ENCODE measurements at places on chromosomes 4 and X. TPM values are rescaled to one million over a fixed set of nuclear protein-coding genes. Genes with fewer than 3 reads are reported as not detected.

Gene LNX1
- total RNA-seq, result 2.4 TPM

Gene CXorf49
- not detected for total RNA-seq

DNA sequence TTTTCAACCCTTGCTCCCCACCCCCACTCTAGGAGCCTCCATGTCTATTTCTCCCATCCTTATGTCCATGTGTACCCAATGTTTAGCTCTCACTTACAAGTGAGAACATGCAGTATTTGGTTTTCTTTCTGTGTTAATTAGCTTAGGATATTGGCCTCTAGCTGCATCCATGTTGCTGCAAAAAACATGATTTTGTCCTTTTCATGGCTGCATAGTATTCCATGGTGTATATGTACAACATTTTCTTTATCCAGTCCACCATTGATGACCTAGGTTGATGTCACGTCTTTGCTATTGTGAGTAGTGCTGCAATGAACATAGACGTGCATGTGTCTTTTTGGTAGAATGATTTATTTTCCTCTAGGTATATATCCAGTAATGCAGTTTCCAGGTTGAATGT is 472.8 kb downstream of the ZNF674 start:
- no peaks in the 10 kb centered on the region for H3K36me3 ChIP-seq
- H3K27ac ChIP-seq, result no peak overlapping the region
- no peak for DNase-seq
- H3K4me3 ChIP-seq, result no peak overlapping the region
- no peaks in the 10 kb centered on the region for H3K27me3 ChIP-seq

- H3K4me3 ChIP-seq, result no peak overlapping the region
- H3K36me3 ChIP-seq, result no peaks in the 10 kb centered on the region
- H3K4me1 ChIP-seq, result no peaks in the 10 kb centered on the region
These were observed 20.0 kb downstream of the NDP start for GRCh38 chrX:43953218-43953617.

Gene TIGD4
- total RNA-seq, result 4.4 TPM

- no peak overlapping the region for H3K27ac ChIP-seq
- H3K36me3 ChIP-seq, result no peaks in the 10 kb centered on the region
- no peaks in the 10 kb centered on the region for H3K27me3 ChIP-seq
- no peak overlapping the region for H3K4me3 ChIP-seq
These were observed 30.8 kb downstream of the RASL11B start for GRCh38 chr4:52892880-52893279.

DNA sequence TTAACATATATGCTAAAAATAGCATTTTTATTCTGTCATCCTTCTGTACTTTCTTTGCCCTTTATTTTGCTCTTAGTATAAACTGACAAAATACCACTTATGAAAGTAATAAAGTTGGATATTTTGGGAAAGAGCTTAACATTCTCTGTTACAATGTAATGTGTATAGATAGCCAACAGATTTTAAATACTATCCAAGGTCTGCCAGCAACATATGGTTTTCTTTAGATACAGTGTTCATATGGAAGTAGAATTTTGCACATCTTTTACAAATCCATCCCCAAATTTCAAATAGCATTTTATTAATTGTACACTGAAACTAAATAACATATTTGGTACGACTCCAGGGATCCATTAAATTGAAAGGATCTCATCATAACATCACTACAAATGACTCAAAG is 268.6 kb upstream of the PCDH18 start:
- peak overlapping the region; percentile 56 for H3K27ac ChIP-seq
- no peaks in the 10 kb centered on the region for H3K4me1 ChIP-seq
- H3K36me3 ChIP-seq, result no peaks in the 10 kb centered on the region
- no peak overlapping the region for H3K4me3 ChIP-seq
- no peaks in the 10 kb centered on the region for H3K27me3 ChIP-seq

Gene ITIH6
- 0.22 TPM for total RNA-seq

Gene TMPRSS11D
- total RNA-seq, result not detected

GRCh38 chrX:105653891-105654290 is 168.4 kb upstream of the NRK start:
- H3K27ac ChIP-seq, result no peak overlapping the region
- H3K4me1 ChIP-seq, result no peaks in the 10 kb centered on the region
- no peaks in the 10 kb centered on the region for H3K27me3 ChIP-seq
- H3K36me3 ChIP-seq, result no peaks in the 10 kb centered on the region
- H3K4me3 ChIP-seq, result no peak overlapping the region
- no peak for DNase-seq

GRCh38 chrX:150704030-150704613 is 10.9 kb downstream of the MTMR1 start:
- no peak for DNase-seq
- H3K27ac ChIP-seq, result no peak overlapping the region
- no peaks in the 10 kb centered on the region for H3K4me1 ChIP-seq
- peaks cover 2% of the 10 kb centered on the region for H3K27me3 ChIP-seq
- H3K4me3 ChIP-seq, result no peak overlapping the region

Gene TENM3
- total RNA-seq, result 32.9 TPM

- peaks cover 2% of the 10 kb centered on the region for H3K27me3 ChIP-seq
- DNase-seq, result no peak
- H3K27ac ChIP-seq, result no peak overlapping the region
- H3K4me1 ChIP-seq, result no peaks in the 10 kb centered on the region
- no peaks in the 10 kb centered on the region for H3K36me3 ChIP-seq
These were observed 98.0 kb downstream of the RRAGB start for GRCh38 chrX:55815546-55815945.

DNA sequence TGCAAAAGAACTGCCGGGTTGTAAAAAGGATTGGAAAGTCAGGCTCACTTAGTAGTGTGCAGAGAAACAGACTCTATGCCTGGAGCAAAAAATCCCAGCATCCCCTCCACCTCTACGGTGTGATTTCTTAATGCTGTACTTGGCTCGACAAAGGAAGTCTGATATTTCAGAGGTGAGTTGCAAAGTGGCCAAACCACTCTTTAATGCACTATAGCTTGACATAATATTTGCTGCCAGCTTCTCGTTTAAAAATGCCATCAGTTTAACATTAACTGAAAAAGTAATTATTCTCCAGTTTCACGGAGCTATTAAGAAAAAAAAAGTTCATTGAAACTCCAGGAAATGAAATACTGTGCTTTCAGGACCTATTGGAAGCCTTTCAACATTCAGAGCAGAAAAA is 448.3 kb upstream of the ZFP42 start:
- peak; percentile 86 for DNase-seq
- H3K36me3 ChIP-seq, result no peaks in the 10 kb centered on the region
- no peaks in the 10 kb centered on the region for H3K27me3 ChIP-seq
- no peaks in the 10 kb centered on the region for H3K4me1 ChIP-seq
- no peak overlapping the region for H3K4me3 ChIP-seq

GRCh38 chr4:163666332-163666873 is 171.9 kb downstream of the TMA16 start:
- H3K4me1 ChIP-seq, result no peaks in the 10 kb centered on the region
- H3K36me3 ChIP-seq, result no peaks in the 10 kb centered on the region
- DNase-seq, result peak; percentile 18
- H3K4me3 ChIP-seq, result no peak overlapping the region

Gene PDZD4
- total RNA-seq, result 1.6 TPM

DNA sequence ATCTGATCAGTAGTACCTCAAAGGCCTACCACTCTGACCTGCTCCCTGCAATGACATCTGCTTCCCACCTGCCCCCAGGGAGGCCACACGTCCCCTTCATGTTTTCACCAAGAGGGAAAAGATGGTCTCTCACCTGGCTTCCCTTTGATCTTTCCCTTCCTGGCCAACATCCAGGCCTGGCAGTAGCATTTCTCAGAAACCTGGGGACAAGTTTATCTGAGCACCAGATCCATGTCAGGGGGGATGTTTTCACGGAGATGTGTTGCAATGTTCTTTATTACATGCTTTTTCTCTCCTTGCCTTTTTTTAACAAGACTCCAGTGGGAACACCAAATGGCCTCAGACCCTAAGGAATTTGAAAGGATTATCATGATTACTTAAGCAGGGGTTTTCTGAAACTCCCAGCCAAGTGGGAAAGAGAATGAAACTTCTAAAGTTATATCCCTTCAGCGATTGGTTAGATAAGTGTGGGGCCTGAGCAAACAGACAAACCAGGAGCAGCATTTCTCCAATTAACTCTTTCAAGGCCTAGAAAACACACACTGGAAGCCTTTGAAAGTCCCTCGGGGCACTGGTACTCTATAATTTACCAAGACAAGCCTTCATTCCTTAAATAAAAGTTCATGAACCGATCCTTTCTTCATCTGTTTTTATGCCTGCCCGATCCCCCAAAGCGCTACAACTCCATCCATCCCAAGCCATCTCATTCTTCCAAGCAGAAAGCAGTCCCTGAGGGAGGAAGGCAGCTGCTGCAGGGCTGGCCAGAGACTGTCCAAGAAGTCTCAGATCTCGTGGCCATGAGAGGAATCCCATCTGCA is 94.1 kb downstream of the BCOR start:
- peaks cover 54% of the 10 kb centered on the region for H3K4me1 ChIP-seq
- no peak overlapping the region for H3K27ac ChIP-seq
- no peak overlapping the region for H3K4me3 ChIP-seq
- peaks cover 58% of the 10 kb centered on the region for H3K27me3 ChIP-seq
- H3K36me3 ChIP-seq, result no peaks in the 10 kb centered on the region

GRCh38 chr4:184805462-184806228 is 20.1 kb downstream of the ACSL1 start:
- DNase-seq, result peak; percentile 71
- H3K27me3 ChIP-seq, result no peaks in the 10 kb centered on the region
- H3K4me1 ChIP-seq, result peaks cover 44% of the 10 kb centered on the region
- no peak overlapping the region for H3K4me3 ChIP-seq
- peak overlapping the region; percentile 47 for H3K27ac ChIP-seq

Gene CXCL11
- not detected for total RNA-seq

DNA sequence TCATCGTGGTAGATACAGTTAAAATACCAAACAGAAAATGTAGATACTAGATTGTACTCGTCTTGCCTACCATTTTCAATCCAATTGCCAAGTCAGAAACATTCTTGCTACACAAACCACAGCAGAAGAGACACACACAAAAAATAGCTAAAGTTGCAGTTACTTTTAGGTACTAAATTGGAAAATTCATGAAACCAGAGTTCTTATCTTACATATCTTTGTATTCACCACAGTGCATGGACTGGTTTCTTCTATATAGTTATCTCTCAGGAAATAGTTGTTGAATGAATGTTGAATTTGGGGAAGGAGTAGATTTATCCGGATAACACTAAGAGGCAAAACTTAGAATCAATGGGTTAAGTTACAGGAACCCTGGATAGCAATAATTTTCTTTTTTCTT is 14.2 kb downstream of the COL4A5 start:
- H3K4me3 ChIP-seq, result no peak overlapping the region
- no peak overlapping the region for H3K27ac ChIP-seq
- H3K4me1 ChIP-seq, result no peaks in the 10 kb centered on the region
- peaks cover 2% of the 10 kb centered on the region for H3K27me3 ChIP-seq

DNA sequence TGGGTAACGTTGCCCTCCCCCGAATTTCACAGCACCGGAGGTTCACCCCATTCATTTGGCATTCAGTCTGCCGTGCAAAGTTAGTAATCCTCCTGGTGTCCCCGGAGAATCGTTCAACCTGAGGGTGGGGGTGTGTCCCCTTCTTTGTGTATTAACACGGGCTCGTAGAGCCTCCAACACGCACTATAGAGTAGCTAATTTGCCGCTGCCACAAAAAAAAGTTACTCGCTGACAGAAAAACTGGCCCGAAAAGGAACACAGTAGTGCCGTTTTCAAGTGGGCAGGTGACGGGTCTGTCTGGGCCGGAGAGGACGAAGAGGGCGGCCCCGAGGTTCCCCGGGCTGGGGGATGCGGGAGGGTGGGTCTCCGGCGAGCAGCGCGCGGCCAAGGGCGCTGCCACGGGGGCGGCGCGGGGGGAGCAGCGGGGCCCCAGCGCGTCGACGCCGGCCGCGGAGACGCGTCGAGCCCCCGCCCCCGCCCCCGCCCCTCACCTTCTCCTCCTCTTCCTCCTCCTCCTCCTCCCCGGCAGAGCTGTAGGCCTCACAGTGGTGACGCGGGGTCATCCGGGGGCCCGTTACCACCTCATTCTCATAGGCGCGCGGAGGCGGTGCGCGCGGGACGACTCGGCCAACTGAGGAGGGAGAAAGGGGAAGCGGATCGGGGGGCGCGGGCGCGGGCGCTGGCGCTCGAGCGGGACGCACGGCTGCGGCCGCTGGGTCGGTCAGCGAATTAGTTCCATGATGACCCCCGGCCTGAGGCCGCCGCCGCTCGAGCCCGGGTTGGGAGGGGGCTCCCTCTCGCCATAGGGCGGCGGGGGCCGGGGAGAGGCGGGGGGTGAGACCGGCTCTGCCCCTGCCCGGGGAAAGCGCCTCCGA is 571 bp downstream of the CCNI start:
- H3K4me1 ChIP-seq, result peaks cover 20% of the 10 kb centered on the region
- peak; percentile 93 for DNase-seq
- H3K4me3 ChIP-seq, result peak overlapping the region; percentile 88

Gene SLITRK2
- total RNA-seq, result 0.31 TPM

Gene ARHGAP4
- total RNA-seq, result 15.5 TPM

DNA sequence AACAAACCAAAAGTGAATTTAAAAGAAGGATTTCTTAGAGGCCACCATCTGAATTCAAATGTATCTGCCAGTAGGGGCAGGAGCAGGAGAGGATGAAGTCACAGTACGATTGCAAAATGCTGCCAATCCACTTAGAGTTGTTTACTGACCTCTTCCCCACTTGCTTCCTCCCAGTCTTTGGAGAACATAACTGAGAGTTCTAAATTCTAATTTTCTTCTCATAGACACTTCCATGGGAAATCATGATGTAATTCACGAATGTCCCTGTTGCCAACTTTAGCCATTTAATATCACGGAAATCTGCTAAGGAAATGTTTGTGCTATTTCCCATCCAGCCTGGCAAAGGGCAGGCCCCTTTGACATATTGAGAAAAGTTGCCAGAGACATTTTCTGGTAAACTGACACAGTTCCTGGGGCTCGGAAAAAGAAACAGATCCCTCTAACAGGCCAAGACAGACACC is 33.6 kb upstream of the NOCT start:
- no peaks in the 10 kb centered on the region for H3K27me3 ChIP-seq
- H3K4me3 ChIP-seq, result no peak overlapping the region
- H3K36me3 ChIP-seq, result no peaks in the 10 kb centered on the region

Gene UNC5C
- 0.75 TPM for total RNA-seq

- peaks cover 27% of the 10 kb centered on the region for H3K27me3 ChIP-seq
- H3K27ac ChIP-seq, result no peak overlapping the region
- H3K4me3 ChIP-seq, result no peak overlapping the region
- H3K4me1 ChIP-seq, result no peaks in the 10 kb centered on the region
These were observed 25.1 kb upstream of the PLS3 start for GRCh38 chrX:115535844-115536243.

DNA sequence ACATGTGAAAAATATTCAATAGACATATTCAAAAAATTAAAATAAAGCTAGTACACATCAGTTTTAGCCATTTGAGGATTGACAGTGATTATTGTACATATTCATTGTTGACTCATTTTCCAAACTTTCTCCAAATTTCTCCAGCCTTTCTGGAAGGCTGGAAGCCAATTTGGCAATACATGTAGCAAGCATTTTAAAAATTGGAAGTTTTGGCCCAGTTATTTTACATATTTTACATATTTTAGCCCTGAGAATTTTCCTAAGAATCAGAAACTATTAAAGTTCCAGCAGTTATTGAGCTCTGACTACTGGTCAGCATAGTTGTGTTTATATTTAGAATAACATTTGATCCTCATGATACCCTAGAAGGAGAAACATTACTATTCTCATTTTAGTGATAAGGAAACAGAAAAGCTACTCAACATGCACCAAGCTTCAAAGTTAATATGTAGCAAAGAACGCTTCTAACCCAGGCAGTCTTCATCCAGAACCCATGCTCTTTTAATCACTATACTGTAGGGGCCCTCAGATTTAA is 3.2 kb downstream of the CABS1 start:
- peak; percentile 76 for DNase-seq
- H3K36me3 ChIP-seq, result no peaks in the 10 kb centered on the region
- H3K27me3 ChIP-seq, result no peaks in the 10 kb centered on the region
- H3K4me1 ChIP-seq, result no peaks in the 10 kb centered on the region
- no peak overlapping the region for H3K4me3 ChIP-seq
- no peak overlapping the region for H3K27ac ChIP-seq

All from muscle of leg (tissue), 16 donors.